ENCODE measurements at places on chromosomes 2 and 18.

DNA sequence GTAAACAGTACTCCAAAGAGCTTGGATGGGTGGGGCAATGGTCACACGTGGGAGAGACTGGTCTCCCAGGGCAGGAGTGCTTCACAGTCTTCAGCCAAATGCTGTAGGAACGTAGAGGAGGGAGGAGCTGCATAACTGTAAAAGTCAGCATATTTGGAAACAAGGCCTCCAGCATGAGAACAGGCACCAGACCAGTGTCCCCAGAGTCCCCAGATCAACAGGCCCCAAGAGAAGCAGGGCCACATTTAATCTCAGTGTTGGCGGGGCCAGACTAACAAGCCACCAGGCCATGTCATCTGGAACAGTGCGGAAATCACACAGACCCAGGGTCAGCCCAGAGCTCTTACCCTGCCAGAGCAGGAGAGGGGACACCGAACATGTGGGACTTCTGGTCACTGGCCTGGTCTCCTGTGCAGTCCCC lies 63.2 kb downstream of the ADCY3 start:
- no peak for DNase-seq

DNA sequence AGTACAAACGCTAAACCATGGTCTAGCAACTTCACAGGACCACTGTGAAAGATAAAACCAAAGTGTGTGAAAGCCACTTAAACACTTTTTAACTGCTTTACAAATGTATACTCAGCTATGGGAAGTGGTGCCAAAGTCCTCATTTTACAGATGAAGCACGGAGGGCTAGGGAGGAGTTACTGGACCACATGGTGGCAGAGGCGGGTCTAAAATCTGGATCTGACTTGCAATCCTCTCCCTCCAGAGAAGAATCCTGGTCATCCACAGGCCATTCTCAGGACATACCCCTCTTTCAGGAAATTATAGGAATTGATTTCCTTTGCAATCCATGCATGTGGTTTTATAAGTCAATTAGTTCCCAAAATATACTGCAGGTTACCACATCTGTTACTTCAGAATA lies 84.6 kb upstream of the GYPC start:
- DNase-seq = no peak

DNA sequence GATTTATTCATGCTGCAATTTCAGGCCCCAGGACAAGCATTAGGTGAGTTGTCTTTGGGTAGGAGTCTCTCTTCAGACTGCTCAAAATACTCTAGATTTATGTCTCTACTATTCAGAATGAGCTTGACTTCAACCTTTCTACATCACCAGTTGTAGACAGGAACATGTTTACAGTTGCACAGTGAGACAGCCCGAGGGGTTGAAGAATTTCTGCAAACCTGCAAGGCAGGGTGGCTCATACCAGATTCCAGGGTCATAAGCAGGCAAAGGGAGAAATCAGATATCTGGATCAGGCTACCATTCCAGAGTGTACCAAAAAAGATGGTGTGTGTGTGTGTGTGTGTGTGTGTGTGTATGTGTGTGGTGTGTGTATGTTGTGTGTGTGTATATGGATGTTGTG lies 112.4 kb downstream of the SPP2 start:
- DNase-seq = no peak

DNA sequence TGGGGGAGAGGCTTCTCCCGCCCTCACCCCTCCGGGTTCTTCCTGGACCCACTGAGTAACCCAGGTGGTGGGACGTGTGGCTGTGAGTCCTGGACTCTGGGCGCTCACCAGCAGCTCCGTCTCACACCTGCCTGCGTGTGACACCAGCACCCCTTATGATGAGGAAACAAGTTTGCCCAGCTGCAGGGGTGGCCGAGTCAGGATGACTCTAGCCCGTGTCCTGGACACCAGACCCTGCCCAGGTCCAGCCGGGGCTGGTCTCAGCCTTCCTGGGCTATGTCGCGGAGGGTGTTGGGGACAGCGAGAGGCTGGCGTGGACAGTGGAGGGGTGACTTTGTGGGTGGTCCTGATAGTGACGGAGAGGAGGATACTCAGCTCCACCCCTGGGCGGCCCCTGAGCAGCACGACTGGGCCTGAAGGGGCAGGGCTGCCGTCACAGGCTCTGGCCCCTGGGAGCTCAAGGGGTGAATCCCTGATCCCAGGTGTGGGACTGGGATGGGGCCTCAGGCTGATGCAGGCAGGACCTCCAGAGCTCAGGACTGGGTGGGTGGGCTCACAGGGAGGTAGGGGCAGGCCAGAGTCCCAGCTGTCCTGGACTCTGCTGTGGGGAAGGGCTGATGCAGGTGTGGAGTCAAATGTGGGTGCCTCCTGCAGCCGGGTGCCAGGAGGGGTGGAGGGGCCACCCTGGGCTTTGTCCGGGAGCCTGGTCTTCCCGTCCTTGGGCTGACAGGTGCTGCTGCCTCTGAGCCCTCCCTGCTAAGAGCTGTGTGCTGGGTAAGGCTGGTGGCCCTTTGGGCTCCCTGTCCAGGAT lies 3.7 kb downstream of the GPR35 start:
- no peak for DNase-seq

DNA sequence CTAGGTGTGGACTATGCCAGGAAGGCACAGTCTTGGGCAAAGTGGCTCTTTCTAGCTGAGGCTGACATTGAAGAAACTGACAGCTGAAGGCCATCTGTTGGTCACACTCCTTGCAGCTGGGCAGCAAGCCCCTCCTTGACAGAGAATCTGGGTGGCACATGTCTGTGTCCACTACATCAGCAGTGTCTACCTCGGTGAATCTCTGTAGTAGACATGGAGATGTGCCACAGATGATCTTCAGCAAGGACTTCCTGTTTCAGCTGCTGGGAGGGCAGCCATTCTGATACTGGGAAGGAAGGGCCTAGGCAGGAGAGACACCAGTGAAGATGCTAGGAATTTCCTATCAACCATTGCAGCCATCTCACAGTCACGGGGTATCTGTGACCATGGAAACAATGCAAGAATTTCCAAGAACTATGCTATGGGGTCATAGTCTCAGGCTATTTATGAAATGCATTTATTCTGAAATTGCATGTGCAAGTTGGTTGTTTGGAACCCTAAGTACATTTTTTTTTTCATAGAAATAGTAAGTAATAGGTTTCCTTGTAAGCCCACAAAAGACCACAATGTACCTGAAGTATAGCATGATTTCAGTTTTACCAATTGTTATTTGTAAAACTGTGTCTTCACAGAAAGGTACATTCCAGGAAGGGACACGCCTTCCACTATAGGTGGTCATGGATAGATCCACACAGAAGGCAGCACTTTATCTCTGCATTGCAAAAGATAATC lies 63.8 kb upstream of the DARS1 start:
- DNase-seq = peak; percentile 71

GRCh38 chr2:223203971-223204929 lies 152.3 kb downstream of the KCNE4 start:
- no peak for DNase-seq

- no peak for DNase-seq
Measured at GRCh38 chr18:74604774-74605173, 7.1 kb downstream of the ZNF407 start.

DNA sequence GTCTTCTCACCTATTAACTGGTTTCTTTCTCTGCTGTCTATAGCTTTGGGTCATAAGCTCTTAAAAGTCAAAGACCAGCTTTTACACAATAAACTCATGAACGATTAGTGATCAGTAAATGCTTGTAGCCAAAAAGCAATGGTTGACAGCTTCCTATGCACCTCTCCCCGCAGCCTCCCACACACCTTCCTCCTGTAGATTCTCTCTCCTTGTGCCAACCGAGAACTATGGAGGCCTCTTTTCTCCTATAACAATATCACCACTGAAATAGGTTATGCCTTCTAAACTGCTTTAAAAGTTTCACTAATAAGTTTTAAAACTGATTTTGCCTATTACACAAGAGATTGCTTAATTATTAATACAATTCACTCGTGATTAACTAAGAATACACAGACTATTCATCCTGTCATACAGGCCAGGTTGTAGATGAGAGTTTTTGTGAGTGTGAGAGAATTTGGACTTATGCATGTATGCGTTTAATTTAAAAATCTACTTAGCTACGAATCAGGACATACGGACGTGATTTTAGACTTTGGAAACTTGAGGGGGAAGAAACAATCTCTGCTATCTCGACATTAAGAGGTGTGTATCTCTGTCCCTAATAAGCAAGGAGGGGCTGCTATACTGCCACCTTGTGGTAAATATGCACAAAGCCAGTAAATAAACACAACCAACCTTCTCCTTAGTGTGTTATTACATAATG lies 229.1 kb upstream of the RBBP8 start:
- no peak for DNase-seq

DNA sequence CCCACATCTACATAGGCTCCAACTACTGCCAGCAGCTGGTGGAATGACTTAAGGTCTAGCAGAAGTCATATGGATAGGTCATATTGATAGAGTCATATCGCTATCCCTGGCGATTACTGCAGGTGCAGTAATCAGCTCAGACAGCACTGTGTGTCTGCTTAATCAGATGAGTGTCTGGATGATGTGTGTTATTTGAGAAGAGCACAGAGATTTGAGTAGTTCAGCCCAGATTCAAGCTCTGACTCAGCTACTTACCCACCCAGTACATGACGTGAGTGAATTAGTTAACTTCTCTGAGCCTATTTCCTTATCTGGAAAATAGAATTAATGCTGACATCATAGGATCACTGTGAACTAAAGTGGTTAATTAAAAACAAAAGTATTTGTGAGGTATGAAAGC lies 78.9 kb downstream of the EHD3 start:
- DNase-seq = no peak

- DNase-seq = no peak
Measured at GRCh38 chr18:6010284-6010683, 115.0 kb upstream of the TMEM200C start.

- DNase-seq = no peak
Measured at GRCh38 chr2:26715528-26716270, 23.2 kb downstream of the KCNK3 start.

- DNase-seq = no peak
Measured at GRCh38 chr18:31740180-31740579, 20.5 kb downstream of the SLC25A52 start.

GRCh38 chr18:76364282-76365259 lies 130.5 kb downstream of the ZNF516 start:
- peak; percentile 46 for DNase-seq

DNA sequence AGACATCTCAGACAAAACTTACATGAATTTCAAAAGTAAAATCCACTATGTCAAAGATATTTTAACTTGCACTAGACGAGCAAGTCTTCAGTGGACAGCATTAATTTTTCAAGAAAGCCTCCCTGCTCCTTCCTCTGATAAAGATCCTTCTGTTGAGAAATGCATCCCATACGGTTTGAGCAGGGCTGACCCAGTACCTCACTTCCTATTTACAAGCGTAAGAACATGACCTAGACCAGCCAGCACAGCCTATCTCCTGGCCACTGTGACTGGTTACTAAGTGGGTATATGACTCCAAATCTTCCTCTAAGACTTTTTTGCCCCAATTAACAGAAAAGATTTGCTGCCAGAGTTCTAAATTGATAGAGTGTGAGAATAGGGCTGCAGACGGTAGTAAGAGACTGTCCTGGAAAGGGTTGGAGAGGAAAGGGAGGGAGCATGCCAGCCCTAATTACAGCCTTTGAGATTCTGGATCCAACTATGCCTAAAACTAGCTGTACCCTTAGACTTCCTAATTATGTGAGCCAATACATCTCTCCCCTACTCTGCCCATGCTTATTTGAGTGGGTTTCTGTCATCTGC lies 108.4 kb downstream of the PRELID3A start:
- DNase-seq = no peak

GRCh38 chr2:168443818-168444217 lies 12.3 kb upstream of the CERS6 start:
- DNase-seq = no peak

- DNase-seq = no peak
Measured at GRCh38 chr2:148922776-148923475, 47.9 kb downstream of the KIF5C start.

GRCh38 chr2:134134827-134135226 lies 119.0 kb upstream of the MGAT5 start:
- DNase-seq = no peak

GRCh38 chr18:55781481-55781957 lies 193.5 kb upstream of the TCF4 start:
- DNase-seq = no peak

- no peak for DNase-seq
Measured at GRCh38 chr2:6992794-6993228, 75.6 kb downstream of the RNF144A start.

DNA sequence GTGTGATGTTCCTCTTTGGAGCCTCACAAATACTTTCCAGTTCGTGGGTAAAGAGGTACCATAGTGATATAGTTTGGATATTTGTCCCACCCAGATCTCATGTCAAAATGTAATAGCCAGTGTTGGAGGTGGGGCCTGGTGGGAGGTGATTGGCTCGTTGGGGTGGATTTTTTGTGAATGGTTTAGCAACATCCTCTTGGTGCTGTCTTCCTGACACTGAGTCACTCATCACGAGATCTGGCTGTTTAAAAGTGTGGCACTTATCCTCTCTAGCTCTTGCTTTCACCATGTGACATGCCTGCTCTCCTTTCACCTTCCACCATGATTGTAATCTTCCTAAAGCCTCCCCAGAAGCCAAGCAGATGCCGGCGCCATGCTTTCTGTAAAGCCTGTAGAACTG lies 3.0 kb upstream of the CCDC93 start:
- no peak for DNase-seq

GRCh38 chr2:187466129-187466792 lies 18.2 kb upstream of the CALCRL start:
- DNase-seq = no peak

DNA sequence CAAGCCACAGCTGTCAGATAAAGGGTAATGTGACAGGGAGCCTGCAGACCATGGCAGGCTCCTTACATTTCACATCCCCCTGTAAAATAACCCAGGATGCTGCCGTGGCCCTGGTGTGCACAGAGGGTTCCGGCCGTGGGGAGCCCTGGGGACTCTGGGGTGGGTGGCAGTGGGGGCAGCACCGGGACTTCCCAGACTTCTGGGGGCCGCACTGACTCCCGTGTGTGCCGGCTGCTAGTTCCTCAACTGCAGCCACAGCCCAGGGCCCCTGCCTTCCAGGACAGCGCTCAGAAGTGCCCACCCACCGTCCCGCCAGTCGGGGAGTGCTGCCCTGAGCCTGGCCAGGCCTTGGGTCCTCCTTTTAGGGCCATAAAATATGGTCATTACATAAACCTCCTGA lies 56.5 kb downstream of the CIB4 start:
- DNase-seq = peak; percentile 32

DNA sequence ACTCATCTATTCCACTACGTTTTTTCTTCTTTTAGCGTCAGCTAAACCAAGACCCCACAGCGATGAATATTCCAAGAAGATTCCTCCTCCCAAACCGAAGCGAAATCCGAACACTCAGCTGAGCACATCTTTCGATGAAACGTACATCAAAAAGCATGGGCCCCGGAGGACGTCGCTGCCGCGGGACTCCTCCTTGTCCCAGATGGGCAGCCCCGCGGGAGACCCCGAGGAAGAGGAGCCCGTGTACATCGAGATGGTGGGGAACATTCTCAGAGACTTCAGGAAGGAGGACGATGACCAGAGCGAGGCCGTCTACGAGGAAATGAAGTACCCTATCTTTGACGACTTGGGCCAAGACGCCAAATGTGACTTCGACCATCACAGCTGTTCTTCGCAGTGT lies 182.4 kb downstream of the NYAP2 start:
- DNase-seq = no peak

- no peak for DNase-seq
Measured at GRCh38 chr2:24544456-24545115, 53.5 kb downstream of the NCOA1 start.

Data from activated CD8-positive, alpha-beta memory T cell treated with anti-CD3 and anti-CD28 coated beads for 24 hours (primary cell).